ENCODE measurements at places on chromosomes 1 and 21.

GRCh38 chr21:35039595-35040289 lies 9.4 kb downstream of the RUNX1 start:
- no peak for DNase-seq

DNA sequence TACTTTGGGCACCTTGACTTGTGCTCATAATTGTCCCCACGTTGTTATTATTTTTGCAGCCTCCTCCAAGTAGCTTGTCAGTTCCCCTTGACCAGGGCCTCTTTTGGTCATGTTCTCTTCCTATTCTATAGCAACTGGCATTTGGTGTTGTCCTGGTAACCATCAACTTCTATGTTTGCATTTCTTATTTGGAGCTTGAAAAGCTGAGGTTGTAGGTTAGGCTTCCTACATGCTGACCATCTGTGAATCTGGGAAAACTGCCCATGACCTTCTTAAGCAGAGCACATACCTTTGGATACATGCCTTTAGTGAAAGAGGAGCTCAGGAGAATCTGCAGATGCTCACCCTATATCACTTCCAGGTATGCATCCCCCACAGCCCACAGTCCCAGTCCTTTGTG lies 160.8 kb downstream of the HHAT start:
- DNase-seq: no peak

DNA sequence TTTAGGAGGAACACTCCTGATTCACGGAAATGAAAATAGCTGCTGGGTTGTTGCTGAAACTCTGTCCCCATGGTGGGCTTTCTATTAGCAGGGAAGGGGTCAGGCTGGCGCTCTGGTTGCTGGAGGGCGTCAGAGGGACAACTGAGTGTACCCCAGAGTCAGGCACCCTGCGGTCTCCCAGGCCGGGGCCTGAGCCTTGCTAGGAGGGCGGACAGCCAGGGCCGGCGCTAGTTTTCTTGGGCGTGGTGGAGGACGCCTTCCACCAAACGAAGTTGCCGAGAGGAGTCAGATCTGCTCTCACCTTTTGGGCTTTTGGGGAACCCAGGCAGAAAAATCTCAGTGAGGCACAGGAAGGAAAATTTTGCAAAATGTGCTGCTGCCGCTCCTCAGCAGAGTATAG lies 54.8 kb downstream of the NGF start:
- DNase-seq: no peak

GRCh38 chr1:119871881-119872280 lies 24.4 kb downstream of the ADAM30 start:
- DNase-seq: no peak

GRCh38 chr1:14850563-14850962 lies 252.1 kb downstream of the KAZN start:
- DNase-seq: no peak

- no peak for DNase-seq
Observed at GRCh38 chr1:167950569-167950968, 13.7 kb upstream of the MPC2 start.

DNA sequence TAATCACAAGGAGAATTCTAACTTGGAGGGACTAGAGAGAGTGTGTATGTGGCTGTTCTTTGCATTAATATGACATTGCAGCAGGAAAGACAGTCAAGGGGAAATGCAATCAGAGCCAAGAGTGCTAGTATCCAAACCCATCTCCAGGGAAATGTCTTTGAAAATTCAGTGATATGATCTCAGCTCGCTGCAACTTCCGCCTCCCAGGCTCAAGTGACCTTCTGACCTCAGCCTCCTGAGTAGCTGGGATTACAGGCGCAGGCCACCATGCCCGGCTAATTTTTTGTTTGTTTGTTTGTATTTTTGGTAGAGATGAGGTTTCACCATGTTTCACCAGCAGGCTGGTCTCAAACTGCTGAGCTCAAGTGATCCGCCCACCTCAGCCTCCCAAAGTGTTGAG lies 16.3 kb downstream of the VASH2 start:
- no peak for DNase-seq

GRCh38 chr1:221919743-221920142 lies 177.9 kb upstream of the DUSP10 start:
- DNase-seq: no peak

- no peak for DNase-seq
Observed at GRCh38 chr1:199909137-199909536, 118.4 kb upstream of the NR5A2 start.

DNA sequence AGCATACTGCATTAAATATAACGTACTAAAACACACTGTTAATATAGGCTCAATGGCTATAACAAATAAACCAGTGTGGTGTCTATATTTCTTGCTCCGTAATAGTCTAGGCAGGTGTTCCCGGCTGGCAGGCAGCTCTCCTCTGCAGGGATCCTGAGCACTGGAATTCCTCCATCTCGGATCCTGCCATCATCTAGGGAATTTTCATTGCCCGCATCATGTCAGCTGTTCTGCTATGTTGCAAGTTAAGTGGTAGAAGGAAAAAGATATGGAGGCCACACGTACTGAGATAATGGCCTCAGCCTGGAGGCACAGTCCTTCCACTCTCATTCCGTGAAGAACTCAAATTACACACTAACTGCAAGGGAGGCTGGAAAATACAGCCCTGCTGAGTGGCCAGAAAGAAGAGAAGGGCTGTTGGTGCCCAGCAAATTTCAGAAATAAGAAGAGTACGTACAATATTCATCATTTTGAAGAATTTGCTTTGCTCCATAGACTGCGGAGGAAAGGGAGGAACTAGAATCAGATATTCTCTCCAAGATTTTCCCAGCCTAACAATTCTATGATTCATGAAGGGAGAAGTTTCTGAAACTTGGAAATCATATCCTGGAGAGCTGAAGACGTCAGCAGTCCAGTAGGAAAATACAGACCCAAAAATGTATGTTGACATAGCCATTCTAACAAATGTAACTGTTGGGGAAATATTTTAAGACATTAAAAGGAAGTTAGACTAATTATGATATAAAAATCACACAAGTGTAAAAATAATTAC lies 263.3 kb downstream of the MRPL39 start:
- DNase-seq: no peak

DNA sequence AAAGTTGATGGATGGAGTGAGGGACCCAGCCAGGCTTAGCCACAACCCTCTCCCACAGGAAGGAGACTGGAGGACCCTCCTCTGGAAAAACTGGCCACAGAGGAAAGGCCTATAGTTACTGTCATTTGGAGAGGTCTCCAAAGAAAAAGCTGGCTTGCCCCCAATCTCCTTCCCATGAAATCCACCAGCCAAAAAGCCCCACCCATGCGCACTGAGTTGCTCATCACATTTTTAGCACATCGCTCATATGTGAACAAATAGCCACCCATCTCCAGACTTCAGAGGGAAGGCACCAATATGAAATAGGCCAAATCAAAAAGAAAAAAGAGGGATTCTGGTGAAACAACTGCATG lies 36.9 kb upstream of the QSOX1 start:
- no peak for DNase-seq

DNA sequence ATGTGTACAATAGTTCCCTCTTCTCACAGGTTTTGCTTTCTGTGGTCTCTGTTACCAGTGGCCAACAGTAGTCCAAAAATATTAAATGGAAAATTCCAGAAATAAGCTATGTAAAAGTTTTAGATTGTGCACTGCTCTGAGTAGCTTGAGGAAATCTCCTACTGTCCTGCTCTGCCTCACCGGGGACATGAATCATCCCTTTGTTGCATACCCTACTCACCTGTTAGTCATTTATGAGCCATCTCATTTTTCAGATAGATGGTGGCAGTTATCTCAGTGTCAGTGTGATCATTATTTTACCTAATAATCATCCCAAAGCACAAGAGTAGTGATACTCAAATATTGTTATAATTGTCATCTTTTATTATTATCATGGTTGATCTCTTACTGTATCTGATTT lies 688.1 kb downstream of the PLA2G4A start:
- DNase-seq: no peak
